ENCODE measurements at places on chromosomes 16 and 17. TPM values are rescaled to one million over a fixed set of nuclear protein-coding genes. Genes with fewer than 3 reads are reported as not detected.
A peak's percentile ranks its signal among the peaks of the same experiment; 100 is the strongest.

GRCh38 chr16:23131931-23132621 is 17.2 kb downstream of the USP31 start:
- DNase-seq, result no peak

GRCh38 chr16:69833357-69834282 is 71.5 kb downstream of the WWP2 start:
- peak; percentile 10 for DNase-seq

DNA sequence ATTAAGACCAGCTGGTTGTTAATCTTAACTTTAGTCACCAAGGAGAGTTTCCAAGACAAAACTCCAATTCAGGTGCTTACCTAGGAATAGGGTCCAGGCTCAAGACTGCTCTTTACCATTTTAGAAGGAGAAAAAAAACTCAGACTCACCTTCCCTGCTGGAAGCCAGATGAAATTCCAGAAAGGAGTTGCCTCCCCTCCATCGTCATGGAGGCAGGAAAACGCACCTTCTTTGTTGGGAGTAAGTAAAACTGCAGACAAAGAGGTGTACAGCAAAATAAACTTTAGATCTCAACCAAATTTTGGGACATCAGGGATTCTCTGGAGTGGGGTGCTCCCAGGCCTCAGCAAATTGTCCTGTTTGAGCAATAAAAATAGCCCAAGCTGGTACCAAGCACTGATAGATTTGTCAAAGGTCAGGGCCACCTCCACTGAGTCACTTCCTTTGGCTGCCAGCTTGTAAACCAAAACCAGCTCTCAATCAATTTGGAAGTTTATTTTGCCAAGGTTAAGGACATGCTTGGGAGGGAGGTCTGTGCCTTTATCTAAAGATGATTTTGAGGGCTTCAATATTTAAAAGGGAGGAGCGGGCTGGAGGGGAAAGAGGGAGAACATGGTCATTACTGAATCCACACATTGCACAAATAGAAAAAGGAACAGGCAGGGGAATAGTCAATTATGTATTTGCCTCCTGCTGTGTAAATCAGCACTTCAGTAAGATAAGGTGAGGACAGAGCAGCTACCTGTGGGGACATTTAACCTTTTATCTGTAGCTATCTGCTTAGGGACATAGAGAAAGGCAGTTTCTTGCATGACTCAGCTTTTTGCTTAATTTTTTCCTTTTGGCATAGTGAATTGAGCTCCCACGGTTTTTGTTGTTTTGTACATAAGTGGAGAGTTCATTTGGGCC is 1.5 kb upstream of the ALDH3A2 start:
- peak; percentile 36 for DNase-seq

- no peak for DNase-seq
Observed at GRCh38 chr17:42058063-42058462, 7.7 kb upstream of the C17orf113 start.

DNA sequence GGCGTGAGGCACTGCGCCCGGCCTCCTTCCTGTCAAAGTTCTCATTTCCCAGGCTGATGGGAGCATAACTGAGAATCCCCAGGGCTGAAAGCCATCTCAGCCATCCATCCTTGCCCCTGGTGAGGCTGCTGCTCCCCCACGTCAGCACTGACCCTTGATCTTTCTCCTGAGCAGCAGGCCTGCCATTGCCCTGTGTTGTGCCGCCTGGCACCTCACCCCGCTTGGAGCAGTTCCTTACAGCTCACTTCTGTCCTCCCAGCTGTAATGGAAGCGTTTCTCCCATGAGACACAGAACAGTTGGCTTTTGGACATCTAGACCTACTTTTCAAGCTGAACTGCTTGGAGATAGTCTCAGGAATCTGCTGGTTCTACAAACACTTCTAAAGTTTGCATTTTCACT is 51.5 kb downstream of the OR1D5 start:
- no peak for DNase-seq

The MPP3 gene
- total RNA-seq, result 5.7 TPM

The KCNJ16 gene
- total RNA-seq, result not detected

The HLF gene
- total RNA-seq, result 4.4 TPM

The MT1H gene
- total RNA-seq, result not detected

Data from fibroblast of the aortic adventitia (primary cell).